ENCODE measurements at places on chromosomes 5 and 9.

GRCh38 chr5:154403776-154404387 lies 41.9 kb upstream of the SAP30L start:
- DNase-seq: no peak

DNA sequence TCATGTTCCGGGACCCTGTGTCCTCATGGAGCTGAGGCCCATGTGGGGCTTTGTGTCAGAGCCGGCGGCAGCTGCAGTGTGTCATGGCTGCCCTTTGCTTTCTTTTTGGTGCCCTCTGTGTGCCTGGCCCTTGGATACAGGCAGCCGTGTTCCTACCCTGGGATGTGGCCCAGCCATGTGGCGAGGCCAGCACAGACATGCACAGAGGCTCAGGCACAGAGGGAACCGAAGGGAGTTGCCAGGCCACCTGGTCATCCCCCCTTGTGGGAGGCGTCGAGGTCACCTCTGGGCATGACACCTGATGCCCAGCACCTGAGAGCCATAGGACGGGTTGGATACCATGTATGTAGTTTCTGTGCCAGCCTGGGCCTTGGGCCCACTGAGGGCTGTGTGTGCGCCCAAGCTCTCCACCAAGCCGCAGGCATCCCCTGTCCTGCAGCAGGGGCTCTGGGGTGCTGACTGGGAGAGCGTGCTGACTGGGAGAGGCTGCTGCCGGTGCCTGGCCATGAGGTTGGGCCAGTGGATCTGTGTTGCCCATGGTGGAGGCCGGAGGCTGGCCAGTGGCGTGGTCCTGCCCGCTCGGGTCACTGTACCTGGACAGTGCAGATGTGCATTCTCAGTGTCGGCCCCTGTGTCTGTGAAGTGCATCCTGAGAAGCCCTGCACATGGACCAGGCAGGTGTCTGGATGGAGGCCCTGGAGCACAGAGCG lies 4.8 kb downstream of the NKD2 start:
- no peak for DNase-seq

DNA sequence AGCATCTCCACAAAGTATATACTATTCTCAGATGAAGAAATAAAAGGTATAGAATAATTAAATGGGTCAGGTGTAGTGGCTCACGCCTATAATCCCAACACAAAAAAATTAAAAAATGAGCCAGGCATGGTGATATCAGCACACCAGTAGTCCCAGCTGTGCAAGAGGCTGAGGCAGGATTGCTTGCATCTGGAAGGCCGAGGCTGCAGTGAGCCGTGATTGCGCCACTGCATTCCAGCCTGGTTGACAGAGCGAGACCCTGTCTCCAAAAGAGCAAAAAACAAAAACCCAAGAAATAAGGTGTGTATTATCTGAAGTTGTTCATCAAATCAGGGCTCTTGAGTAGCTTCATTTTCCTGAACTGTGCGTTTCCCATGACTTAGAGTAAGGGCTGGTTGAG lies 83.2 kb upstream of the MYO10 start:
- DNase-seq: no peak

DNA sequence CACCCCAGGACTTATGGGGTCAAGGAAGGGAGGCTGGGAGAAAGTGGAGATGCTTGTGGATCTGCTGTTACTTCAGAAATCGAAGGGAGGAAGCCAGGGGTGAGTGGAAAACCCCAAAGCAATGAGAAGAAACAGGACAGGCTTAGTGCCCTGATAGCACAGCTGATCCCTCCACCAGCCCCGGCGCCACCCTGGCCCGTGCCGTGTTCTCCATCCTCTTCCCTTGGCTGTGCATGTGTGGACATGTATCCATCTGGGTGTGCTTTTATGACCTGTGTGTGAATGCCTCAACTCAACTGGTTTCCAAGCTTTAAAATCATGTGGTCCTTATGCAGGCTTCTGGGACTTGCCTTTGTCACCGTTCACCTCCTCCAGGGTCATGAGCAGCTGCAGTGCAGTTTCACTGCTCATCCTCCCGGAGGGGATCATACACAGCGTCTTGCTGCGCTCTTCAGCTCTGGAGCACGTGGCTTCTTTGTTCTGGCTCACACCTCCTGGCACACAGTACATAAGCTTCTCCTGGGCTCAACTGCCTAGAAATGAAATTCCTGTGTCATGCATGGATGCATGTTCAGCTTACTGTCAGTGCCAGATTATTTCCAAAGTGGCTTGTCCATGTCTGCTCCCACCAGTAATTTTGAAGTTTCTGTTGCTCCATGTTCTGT lies 58.2 kb downstream of the IPPK start:
- no peak for DNase-seq

DNA sequence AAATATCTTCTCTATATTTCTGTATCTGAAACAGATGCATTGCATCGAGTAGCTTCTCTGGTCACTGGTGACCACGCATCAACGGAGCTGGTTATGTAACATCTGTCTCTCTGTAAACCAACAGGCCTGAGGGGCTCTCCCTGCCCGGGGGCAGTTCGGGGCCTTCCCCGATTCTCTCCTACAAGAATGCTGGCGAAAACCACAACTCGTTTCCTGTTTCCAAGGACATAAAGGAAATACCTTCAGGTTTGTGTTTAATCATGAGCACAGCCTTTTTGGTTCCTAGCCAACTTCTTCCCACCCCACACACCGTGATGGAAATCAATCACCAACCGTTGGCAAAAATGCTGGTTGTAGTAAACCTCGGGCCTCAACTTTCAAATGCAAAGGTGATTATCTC lies 25.1 kb downstream of the GDNF start:
- DNase-seq: no peak

DNA sequence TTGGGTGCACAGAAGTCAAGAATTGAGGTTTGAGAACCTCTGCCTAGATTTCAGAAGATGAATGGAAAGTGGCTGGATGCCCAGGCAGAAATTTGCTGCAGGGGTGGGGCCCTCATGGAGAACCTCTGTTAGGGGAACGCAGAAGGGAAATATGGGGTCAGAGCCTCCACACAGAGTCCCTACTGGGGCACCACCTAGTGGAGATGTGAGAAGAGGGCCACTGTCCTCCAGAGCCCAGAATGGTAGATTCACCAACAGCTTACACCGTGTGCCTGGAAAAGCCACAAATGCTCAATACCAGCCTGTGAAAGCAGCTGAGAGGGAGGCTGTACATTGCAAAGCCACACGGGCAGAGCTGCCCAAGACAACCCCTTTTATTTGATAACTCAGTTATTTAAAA lies 383.5 kb downstream of the TLE4 start:
- DNase-seq: no peak

DNA sequence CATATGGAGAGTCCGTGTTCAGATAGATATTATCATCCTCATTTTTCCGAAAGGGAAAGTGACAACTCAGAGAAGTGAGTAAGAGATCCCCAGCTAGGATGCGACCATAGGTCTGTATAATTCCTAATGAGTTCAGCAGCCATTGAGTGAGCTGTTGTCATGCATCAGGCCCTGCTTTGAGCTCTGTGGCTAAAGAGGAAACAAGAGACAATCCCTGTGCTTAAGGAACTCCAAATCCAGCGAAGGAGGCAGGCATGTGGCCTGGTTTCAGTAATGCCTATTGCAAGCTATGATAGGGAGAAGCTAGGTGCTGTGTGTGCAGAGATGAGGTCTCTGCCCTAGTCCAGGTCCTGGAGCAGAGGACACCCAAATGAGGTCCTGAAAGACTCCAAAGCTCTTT lies 192.8 kb downstream of the ACTL7B start:
- no peak for DNase-seq

DNA sequence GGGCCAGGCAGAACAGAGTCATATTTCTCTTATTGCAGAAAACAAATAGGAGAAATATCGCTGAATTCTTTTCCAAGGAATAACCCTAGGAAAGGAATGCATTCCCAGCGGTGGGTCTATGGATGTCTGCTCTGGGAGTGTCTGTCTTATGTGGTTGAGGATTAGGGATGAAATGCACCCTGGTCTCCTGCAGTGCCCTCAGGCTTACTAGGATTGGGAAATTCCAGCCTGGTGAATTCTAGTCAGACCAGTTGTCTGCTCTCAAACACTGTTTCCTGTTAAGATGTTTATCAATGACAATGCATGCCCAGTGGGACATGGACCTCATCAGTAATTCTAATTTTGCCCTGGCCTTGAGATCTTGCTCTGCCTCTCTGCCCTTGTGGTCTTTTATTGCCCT lies 136.1 kb upstream of the ELAVL2 start:
- DNase-seq: no peak

DNA sequence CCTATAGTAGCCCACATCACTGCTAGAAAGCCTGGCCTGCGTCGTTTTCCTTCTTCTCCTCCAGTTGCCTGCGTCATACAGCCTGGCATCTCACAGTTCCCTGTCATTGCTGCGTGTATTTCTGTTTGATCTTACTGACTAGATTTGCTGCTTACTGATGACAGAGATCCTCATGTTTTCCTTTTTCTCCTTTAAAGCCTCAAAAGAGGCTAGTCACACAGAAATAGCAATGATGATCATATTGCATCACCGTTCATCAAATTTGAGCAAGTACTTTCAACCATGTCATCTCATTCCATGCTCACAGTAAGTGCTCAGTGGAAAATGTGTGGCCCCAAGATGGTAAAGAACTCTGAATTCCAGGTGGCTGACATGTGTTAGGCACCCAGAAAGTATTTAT lies 76.8 kb downstream of the MVB12B start:
- no peak for DNase-seq

DNA sequence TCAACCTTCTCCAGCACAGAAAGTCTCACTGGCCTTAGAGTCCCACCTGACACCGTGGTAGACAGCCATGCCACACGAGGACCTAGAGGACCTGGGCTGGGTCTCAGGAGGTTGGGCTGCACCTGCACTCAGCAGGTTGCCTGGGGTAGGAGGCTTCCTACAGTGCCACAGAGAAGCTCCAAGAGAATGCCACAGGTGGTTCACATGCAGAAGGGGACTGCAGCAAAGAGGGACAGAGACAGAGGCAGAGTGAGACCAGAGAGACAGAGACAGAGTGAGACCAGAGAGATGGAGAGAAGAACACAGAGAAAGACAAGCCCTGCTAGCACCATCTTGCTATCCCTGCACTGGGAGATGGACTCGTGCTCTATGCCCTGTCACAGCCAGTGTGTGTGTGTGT lies 5.7 kb downstream of the CAMK2A start:
- no peak for DNase-seq

GRCh38 chr5:107289030-107289714 lies 381.6 kb downstream of the EFNA5 start:
- DNase-seq: no peak

DNA sequence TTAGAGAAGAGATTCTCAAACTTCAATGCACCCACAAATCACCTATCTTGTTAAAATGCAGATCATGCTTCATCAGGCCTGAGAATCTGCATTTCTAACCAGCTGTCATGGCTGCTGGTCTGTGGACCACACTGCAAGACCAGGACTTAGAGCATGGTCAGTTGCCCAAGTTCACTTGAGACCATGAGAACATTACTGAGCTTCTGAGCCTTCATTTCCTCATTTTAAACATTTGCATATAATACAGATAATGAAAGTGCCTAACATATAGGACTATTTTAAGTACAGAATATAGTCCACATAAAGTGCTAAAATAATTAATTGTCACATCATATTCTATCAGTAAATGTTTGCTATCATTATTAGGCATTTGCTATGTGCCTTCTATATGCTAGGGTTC lies 260.8 kb upstream of the TNC start:
- no peak for DNase-seq

DNA sequence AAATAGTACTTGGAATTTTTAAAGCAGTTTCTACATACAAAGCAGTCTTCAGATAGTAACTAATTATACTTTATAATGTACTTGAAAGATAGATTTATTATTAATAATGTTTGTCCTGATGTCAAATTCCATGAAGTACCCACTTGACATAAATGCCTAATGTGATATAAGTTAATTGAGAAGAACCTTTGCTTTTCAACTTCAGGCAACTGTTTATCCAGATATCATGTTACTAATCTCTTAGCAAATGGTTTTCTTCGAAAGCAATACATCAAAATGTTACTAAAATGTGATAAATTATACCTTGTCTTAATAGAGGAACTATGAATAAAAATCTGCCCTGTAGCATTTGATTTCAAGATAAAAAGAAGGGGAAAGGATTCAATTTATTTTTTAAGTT lies 146.8 kb upstream of the FBXL17 start:
- no peak for DNase-seq

GRCh38 chr9:124078641-124079040 lies 67.1 kb downstream of the LHX2 start:
- DNase-seq: peak; percentile 20
